Stimulated activated CD4-positive, alpha-beta T cell treated with anti-CD3 and anti-CD28 coated beads, Interleukin-2, amount 100 ng/mL, for 24 hours (primary cell): ENCODE measurements at places on chromosomes 11 and 22.

GRCh38 chr11:100687054-100687629 is at the start of gene ARHGAP42:
ARHGAP42 (plus strand) TSS chr11:100687288; CDS start chr11:100687679, 391 bp downstream.
- DNase-seq: no peak

GRCh38 chr11:93025558-93026255 is 56.3 kb downstream of the MTNR1B start:
- DNase-seq: no peak

DNA sequence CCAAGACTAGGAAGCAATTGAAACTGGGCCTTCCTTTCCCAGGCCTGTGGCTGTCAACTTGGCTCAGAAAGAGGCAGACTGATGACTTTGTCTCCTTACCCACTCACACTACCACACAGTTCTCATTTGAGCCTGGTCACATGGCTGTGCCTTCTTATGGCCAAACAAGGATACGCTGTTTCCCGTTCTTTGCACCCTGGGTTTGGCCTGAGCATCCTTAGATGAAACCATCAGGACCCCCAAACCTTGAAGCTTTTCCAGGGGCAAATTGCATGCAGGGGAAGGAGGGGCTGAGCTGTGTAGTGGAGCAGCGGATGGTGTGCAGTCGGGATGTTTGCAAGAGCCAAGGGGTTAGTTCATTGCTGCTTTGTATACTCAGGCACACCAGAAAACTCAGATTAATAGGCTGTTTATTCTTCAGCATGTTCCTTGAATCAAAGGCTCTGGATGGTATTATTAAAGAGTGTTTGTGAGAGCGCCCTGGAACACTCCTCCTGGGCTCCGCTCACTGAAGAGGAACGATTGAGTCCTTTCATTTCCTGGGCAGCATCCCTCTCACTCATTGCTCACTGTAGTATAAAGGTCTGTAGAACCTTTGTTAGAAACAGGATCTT is 69.8 kb downstream of the ARFGAP2 start:
- no peak for DNase-seq

DNA sequence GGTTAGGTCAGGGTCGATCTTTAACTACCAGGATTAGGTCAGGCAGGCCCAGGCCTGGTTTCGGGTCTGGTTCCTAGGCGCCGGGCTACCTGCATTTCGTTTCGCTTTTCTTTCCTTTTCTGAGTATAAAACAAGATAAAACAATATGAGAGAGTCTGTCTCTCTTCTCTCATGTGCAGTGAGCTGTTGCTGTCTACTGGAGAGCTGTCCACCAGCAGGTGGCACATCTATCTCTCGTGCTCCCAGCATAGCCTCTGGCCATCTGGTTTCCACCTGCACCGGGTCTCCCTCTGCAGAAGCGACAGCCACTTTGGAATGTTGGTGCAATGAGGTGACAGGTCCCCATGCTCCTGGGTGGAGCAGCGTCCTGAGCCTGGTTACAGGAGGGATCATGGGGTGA is 27.6 kb downstream of the RIBC2 start:
- DNase-seq: peak; percentile 40

DNA sequence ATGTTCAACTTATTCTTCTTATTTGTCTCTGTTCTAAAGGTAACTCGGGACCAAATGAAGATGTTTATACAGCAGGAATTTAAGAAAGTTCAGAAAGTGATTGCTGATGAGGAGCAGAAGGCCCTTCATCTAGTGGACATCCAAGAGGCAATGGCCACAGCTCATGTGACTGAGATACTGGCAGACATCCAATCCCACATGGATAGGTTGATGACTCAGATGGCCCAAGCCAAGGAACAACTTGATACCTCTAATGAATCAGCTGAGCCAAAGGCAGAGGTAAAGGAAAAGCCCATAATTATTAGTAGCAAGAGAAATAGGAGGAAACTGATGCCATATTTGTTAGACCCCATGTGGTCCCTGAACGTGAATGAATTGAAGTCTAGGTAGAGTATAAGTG is 63.3 kb downstream of the TRIM44 start:
- no peak for DNase-seq

DNA sequence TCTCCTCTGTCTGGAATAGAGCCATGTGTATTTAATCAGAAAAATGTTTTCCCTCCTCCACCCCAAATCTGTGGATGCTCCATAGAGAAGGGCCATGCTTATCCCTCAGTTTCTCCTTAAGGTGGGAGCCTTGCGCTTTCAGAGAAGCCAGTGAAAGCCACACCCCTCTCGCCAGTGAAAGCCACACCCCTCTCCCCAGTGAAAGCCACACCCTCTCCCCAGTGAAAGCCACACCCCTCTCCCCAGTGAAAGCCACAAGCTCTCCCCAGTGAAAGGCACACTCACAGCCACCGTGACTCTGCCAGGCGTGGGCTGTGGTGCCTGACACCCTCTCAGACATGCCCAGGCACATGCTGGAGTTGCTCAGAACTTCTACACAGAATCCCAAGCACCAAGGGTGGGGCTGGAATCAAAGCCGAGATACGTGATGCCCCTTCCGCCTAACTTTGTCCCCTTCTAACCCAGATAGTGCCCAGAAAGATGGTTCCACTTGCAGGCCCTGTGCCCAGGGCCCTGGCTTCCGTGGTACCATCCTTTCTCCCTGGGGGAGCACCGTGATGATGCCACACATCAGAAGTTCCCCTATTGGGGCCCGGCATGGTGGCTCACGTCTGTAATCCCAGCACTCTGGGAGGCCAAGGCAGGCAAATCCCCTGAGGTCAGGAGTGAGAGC is 16.5 kb upstream of the PRR5 start:
- peak; percentile 82 for DNase-seq

GRCh38 chr11:115893461-115894099 is 389.4 kb upstream of the CADM1 start:
- no peak for DNase-seq

DNA sequence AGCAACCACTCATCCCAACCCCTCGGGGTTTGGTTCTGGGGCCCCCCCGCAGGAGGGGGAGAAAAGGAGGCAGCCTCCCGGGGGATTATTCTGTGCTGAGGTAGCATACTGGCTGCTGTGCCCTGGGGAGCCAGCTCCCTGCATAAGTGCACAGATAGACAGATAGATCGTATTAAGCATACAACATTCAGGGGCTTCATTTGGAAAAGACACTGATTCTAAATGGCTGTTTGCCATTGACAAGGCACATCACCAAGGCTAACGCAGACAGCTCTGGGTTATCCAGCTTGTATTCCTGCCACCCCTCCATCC is 547.9 kb downstream of the BUD13 start:
- no peak for DNase-seq

GRCh38 chr11:19735157-19735908 is 22.7 kb downstream of the NAV2 start:
- DNase-seq: no peak
